ENCODE measurements at places on chromosomes 7 and 10.
A peak's percentile ranks its signal among the peaks of the same experiment; 100 is the strongest.

DNA sequence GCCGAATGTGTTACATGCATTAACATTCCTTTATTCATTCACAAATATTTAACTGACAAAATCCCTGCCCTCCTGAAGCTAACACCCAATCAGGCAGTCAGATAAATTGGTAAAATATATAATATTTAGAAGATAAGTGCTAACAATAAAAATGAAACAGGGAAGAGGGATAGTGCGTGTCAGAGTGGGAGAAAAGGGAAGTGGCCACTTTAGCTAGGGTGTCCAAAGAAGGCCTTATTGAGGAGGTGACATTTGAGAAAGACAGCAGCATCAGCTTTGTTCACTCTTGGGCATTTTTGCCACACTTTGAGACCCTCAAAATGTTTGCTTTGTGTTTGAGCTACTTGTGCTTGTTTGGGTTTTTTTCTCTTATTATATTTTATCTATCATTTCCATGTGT lies 317.8 kb downstream of the SNX13 start:
- DNase-seq, result no peak

GRCh38 chr10:96873756-96874467 lies 41.8 kb downstream of the LCOR start:
- no peak for DNase-seq

- no peak for DNase-seq
These were observed 234.3 kb downstream of the LRMDA start for GRCh38 chr10:75665707-75666106.

- no peak for DNase-seq
These were observed 33.1 kb downstream of the NACAD start for GRCh38 chr7:45055594-45056219.

- no peak for DNase-seq
These were observed 118.2 kb downstream of the CUX1 start for GRCh38 chr7:101935521-101936141.

GRCh38 chr10:55870186-55870585 lies 490.9 kb downstream of the ZWINT start:
- no peak for DNase-seq

GRCh38 chr10:14022052-14022451 lies 308.7 kb downstream of the FRMD4A start:
- DNase-seq, result no peak

- peak; percentile 52 for DNase-seq
These were observed 77.0 kb upstream of the PODXL start for GRCh38 chr7:131633342-131633843.

GRCh38 chr10:133034762-133035161 lies 53.0 kb upstream of the ADGRA1 start:
- no peak for DNase-seq

DNA sequence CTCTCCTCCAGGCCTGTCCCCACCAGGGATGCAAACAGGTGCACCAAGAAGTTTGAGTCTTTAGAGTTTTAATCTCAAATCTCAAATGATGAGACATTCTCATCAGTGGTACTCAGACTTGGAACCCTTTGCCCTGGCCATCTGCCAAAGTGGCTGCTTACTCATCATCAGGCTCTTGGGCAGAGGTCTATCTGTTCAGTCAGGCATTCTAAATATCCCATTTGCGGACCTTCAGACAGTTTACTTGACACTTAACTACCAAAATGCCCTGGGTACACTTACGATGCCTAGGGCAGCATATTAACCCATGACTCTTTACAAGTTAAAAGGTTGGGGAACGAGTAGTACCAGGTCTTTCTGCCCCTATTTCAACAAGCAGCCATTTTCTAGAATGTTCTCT lies 61.2 kb upstream of the YAE1 start:
- DNase-seq, result no peak

DNA sequence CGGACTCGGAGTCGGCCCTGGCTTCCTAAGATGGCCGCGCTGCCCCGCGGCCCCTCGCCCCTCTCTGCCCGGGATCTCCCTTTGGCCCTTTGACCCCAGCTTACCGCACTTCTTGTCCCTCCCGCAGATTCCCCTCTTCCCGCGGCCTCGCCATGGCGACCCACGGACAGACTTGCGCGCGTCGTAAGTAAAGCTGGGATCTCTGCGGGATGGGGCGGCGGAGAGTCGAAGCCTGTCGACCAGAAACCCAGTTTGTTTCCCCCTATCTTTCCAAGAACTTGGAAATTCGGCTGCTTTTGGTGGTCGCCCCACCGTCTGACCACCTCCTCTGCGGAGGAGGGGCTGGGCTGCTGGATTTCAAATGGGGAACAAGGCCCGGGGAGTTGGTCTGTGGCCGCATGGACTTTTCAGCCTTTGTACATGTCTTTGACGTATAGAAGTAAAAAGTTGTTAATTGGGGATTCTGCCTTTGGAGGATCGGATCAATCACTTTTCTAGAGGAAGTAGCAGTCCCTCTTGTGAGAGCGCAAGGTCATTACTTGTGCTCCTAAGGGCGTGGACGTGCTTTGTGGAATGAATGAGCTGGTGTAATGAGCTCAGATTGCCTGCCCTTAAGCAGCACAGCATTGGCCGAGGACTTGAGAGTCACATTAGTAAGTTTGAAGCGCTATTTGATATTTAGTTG lies 553 bp downstream of the VDAC2 start:
- DNase-seq, result no peak

DNA sequence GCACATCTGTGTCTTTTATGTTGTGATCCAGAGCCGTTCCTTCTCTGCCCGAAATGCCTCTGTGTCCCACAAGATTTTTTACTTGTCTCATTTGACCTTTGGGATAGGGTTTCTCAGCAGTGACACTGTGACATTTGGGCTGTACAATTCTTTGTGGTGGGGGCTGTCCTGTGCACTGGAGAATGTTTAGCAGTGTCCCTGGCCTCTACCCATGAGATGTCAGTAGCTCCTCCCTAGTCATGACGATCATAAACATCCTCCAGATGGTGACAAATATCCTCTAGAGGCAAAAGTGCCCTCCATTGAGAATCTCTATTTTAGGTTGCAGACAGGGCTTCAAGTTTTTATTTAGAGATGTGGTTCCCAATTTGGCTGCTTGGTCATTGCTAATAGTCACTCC lies 91.3 kb downstream of the PPP1R17 start:
- DNase-seq, result no peak

DNA sequence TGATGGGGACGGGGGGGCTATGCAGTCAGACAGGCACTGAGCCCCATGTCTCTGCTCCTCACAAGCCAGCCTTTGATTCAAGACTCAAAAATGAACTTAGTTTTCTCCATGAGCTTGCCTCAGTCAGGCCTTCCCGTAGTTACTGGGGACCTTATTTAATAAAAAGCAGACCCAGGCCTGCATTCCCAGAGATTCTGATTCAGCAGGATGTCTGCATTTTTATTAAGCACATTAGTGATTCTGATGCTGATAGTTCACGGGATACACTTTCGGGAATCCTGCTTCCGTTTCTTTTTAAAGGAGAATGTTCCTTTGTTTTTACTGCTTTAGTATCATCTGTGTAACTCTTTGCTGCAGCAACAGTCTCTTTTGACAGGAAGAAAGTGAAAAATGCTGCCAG lies 28.3 kb upstream of the PLPP4 start:
- peak; percentile 50 for DNase-seq

- no peak for DNase-seq
These were observed 591 bp downstream of the BZW2 start for GRCh38 chr7:16646472-16647072.

GRCh38 chr10:132414402-132415016 lies 17.5 kb downstream of the PWWP2B start:
- no peak for DNase-seq

DNA sequence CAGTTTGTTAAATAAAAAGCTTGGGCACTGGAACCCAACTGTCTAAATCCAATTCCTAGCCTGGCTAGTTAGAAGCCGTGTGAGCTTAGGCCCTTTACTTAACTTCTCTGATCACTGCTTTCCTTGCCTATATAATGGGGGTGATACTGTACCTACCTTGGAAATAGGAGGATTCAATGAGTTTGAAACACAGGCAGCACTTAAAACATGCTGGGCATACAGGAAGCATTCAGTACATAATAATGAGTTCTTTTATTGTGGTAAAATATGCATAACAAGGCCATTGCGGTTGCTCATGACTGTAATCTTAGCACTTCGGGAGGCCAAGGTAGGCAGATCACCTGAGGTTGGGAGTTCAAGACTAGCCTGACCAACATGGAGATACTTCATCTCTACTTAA lies 47.4 kb upstream of the SEPHS1 start:
- DNase-seq, result no peak

DNA sequence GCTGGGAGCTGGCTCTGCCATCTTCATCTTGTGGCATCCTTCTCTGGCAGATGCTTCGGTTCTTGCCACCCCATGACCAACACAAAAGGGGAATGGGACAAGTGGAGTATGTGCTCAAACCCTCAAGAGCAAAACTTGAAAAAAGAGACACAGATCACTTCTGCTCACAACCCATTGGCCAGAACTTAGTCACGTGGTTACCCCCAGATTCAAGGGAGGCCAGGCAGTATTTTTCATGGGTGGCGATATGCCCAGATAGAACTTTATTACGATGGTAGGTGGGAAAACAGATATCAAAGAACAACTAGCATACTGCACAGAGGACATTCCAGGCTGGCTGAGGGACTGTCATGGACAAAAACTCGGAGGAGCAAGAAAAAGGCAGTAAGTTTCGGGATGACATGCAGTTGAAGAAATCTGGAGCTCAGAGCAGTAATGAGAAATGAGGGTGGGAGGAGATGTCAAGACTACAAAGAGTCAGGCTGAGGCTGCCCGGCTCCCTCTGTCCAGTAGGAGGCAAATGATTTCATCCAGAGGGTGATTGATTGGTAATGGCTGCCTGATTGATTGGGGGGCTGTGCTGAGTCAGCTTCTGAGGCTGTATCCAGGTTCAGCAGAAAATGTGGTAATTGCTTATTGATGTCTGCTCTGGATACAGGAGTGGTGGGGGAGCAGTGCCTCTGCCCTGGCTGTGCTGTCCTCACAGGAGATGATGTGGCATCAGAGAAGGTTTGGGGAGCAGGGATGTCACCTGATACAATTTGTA lies 25.3 kb downstream of the COL13A1 start:
- no peak for DNase-seq

DNA sequence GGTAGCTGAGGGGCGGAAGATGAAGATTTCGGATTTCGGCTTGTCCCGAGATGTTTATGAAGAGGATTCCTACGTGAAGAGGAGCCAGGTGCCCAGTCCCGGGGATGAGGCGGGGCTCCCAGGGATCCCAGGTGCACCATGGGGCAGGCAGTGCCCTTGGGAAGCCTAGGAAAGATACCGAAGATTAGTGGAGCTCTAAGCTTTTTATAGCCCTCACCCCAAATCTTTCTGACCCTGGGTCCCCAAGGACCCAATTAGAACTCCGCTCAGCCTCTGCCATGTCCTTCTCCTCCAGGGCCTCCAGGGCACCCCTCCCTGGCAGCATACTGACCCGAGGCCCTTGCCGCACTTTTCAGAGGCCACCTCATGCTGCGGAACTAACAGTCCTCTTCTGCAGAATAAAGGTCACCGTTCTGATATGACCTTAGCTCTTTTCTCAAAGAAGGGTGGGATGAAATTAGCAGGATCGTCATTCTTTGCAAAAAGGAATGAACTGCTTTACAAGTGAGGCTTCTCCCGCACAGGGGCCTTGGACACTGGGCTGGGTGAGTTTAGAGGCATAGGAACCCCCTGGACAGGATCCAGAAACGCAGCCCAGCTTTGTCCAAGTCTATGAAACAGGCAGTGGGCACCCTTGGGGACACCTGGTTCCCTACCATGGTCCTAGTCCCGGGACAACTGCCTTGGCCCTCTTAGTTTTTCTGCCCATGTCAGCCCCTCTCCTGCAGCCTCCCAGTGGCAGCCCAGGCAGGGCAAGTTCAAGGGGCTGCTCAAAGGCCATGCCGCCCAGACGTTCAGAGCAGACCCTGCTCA lies 17.9 kb upstream of the CSGALNACT2 start:
- no peak for DNase-seq

DNA sequence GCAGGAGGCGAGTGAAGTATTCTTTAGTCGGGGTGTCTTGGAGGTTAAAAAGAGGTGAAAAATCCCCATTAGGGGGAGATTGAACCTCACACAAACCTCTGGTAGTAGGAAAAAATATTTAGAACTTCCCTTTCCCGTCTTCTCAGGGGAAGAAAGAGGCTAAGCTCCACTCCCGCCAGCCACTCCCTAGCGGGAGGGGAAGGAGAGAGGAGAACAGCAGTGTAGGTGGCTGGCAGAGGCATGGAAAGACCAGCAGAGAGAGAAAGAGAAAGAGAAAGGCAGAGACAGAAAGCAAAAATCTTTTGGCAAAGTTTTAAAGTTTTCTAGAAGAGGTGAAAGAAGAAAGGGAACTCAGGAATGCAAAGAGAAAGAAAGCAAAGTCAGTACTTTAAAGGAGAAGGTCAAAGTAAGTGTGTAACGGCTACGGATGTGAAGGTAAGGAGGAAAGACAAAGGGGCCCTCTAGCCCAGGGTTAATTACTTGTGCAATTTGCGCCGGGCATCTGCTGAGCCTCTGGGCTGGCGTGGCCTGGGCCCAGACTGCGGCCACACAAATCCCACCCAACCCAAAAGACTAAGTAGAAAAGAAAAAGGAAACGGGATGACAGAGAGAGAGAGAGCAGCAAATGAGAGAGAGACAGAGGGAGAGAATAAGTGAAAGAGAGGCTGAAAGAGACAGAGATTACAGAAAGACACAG lies 72.3 kb upstream of the ZNF746 start:
- DNase-seq, result no peak

DNA sequence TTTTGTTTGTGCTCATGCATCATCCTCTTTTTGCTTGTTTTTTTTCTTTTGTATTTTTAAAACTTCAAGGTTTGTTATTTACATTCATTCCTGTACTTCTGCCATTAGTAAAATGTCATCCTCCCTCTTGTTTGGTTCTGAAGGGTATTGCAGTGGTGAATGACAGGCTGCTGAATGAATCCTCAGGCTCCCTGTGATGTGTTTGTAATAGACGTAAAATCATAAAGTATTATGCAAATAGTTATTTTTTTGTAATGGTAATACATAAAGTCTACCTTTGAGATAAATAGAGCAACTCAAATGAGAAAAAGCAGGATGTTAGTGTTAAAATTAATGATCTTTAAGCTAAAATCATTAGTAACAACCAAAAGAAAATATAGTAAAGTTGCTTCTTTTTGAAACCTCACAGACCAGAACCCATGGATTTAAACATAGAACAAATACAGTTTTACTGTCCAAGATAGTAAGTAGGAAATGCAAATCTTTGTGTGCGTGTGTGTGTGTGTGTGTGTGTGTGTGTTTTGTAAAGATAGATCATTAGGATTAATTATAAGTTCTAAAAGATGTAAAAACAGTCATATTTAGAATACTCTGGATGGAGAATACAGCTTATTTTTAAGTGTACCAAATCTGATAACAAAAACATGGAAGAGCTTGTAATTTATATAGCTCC lies 4.5 kb downstream of the GLCCI1 start:
- no peak for DNase-seq

GRCh38 chr7:88322151-88322550 lies 15.5 kb upstream of the STEAP4 start:
- no peak for DNase-seq

Measured in fibroblast of skin of left quadriceps (primary cell).